CD4-positive, alpha-beta T cell treated with Interleukin-17A for 1 hour (primary cell): ENCODE measurements at places on chromosomes 2 and 18.
A peak's percentile ranks its signal among the peaks of the same experiment; 100 is the strongest.

GRCh38 chr2:240780023-240780700 lies 39.9 kb downstream of the KIF1A start:
- no peak for DNase-seq

DNA sequence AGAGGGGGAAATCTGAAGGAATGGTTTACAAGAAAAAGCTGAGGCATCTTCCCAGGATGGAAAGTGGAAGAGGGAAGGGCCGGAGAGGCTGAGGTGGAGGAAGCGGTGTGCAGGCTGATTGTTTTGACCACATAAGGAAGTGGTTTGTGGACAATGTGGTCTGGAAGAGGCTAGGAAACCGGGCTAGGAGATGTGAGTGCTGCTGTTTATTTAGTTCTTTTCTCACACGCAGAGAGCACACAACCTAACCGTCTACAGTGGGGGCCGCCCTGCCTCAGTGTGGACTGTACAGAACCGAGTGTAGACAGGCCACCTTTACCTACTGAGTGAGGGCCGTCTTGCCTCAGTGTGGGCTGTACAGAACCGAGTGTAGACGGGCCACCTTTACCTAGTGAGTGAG lies 251.7 kb upstream of the PXDN start:
- peak; percentile 9 for DNase-seq

DNA sequence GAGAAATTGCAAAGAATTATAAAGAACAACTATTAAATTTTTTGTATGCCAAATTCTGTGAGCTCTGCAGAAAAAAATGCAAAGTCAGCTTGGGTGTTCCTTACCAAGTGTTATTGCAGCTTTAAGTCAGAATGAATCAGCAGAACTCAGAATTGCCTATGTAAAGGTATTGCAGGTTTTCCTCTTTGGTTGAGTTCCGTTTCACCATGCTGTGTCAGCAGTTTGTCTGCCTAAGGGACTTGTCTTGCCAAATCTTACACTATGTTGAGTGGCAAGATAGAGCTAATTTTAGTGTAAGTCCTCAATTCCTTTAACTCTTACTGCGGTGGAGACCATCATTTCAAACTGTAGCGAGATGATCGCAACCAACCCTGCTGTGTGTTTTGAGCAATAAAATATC lies 38.8 kb downstream of the ADAM23 start:
- no peak for DNase-seq

- DNase-seq, result no peak
Observed at GRCh38 chr2:231138699-231139098, 13.9 kb upstream of the HTR2B start.

DNA sequence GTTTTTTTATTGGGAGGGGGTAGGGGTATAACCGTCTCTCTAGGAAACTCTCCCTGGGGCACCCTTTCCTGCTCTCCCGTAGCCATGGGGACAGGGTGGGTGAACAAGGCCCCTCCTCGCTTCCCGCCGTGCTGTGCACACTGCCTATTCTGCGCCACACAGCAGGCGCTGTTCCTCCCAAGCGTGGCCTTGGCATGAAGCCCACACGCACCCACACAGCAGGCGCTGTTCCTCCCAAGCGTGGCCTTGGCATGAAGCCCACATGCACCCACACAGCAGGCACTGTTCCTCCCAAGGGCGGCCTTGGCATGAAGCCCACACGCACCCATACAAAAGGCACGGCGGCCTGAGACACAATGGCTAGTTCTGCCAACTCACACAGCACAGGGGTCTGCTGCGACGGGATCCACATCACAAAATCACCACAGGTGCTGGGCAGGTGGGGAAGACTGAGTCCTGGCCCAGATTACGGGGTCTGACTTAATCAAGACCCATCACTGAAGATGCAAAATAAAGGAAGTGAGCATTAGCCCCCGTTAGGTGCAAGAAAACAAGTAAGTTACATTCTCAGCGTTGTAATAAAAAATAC lies 46.6 kb upstream of the TPO start:
- DNase-seq, result no peak

DNA sequence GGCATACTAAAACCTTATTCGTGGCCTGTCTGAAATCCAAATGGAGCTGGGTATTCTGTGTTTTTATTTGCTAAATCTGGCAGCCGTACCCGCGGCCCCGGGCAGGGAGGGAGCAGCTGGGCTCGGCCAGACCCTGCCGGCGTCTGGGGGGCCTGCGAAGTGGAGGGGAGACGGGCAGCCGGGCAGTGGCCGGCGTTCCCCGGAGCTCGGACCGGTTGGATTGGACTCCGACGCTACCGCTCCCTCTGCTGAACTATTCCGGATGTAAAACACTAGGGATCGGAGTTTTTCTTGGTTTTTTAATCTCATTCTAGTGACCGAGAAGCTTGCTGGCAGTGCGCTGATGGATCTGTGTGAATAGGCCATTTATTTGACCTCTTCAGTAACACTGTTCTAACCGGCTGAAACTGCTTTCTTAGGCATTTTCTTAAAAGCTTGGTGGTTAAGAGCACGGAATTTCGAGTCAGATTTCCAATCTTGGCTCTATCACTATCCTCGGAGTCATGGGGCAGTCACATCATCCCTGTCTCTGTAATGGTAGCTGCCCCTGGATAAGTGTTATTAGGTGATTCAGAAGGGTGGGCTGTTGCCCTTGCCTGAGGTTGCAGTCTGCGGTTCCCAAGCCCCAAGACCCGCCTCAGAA lies 694 bp downstream of the UNC50 start:
- peak; percentile 14 for DNase-seq

GRCh38 chr2:139790136-139790535 lies 1009.9 kb upstream of the NXPH2 start:
- no peak for DNase-seq

DNA sequence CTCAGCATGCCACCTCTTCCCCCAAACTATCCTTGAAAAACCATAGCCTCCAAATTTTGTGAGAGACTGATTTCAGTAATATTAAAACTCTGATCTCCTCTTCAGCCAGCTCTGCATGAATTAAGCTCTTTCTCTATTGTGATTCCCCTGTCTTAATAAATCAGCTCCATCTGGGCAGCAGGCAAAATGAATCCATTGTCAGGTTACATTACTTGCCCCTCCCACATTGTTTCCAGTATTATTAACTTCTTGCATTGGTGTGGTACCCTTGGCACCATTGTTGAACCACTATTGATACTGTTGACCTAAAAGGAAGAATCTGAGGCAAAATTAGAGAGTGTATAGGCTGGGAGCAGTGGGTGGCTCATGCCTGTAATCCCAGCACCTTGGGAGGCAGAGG lies 512.2 kb upstream of the VRK2 start:
- DNase-seq, result no peak

DNA sequence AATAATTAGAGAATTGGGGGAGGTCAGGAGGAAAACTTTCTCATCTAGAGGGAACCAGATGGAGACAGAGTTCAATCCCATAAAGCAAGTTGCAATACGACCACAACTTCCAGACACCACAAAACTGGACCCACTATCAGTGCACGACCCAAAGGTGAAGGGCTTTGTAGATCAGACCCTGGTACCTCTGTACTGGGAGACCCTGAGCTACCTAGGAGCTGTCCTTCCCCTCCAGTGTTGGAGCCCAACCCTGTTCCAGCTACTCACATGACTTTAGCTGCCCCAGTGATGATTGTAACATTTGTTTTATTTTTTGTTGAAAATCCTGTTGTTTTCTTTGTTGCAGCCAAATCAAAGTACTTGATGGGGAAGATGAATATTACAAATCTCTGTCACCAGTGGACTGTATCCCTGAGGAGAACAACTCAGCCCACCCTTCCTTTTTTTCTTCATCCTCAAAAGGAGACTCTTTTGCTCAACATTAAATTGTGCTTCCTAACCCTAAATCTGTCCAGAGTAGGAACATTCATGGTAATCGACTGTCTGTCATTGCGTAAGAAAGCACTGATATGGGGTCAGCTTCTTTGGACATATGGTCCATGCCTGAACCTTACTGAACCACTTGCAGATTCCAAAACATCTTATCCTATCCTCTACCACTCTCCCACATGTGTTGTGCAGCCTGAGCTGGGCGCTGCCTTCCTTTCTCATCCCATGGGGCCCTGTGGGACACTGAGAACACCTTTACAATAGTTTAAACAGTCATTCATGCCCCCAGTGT lies 62.3 kb upstream of the SP5 start:
- no peak for DNase-seq
